ENCODE measurements at places on chromosomes 1 and 21.
A peak's percentile ranks its signal among the peaks of the same experiment; 100 is the strongest.

DNA sequence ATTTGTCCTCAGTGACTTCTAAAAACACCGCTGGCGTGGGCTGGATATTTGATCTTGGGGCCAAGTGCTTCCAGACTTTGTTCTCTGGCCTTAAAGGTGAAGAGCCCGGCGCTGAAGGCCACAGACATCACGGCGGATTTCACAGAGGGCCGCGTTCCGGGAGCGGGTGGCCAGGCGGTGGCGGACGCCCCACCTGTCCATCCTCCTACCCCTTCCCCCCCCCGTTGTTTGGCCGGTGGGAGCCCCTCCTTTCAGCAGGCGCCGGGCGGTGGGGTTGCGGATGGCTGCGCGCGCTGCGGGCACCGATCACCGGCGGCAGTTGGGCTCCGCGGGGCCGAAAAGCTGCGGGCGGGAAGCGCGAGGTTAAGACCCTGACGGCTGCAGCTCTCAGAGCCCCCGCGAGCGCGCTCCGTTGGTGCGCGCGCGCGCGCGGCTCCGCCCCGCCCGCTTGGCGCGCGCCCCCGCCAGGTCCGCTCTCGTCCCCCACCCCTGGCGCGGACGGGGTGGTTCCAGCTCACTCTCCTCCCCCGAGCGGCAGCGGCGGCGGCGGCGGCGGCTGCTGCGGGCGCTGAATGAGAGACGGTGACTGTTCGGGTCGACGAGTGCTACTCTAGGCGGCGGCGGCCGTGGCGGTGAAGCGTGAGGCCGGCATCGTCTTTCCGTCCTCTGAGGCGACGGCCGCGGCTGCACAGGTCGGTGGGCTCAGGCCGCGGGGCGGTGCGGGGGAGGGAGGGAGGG is at the start of gene RALGPS2:
Gene RALGPS2, plus strand, starts transcription at position 517 of the 738 bp plus-strand sequence. CDS start 51,521 bp downstream, outside the sequence.
- DNase-seq = peak; percentile 4

DNA sequence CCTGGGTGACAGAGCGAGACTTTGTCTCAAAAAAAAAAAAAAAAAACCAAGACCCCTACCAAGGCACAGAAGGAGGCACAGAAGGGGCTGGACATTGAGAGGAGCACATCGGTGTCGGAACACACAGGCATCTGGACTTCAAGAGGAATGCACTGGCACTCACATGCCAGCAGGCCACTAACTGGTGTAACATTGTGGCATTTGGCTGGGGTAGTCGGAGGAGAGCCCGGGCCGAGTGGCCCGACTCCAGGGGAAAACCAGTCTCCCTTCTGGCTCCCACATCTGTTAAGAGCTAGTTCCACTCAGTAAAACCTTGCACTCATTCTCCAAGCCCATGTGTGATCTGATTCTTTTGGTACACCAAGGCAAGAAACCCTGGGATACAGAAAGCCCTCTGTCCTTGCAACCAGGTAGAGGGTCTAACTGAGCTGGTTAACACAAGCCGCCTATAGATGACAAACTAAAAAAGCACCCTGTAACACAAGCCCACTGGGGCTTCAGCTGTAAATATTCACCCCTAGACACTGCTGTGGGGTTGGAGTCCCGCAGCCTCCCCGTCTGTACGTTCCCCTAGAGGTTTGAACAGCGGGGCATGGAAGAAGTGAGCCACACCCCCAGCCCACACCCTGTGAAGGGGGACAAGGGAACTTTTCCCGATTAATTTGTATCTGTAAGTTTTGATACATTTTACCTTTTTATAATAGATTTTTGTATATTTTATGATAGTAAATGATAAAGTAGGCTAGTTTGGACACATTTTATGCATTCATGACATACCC is 17.2 kb upstream of the AKIRIN1 start:
- no peak for DNase-seq

DNA sequence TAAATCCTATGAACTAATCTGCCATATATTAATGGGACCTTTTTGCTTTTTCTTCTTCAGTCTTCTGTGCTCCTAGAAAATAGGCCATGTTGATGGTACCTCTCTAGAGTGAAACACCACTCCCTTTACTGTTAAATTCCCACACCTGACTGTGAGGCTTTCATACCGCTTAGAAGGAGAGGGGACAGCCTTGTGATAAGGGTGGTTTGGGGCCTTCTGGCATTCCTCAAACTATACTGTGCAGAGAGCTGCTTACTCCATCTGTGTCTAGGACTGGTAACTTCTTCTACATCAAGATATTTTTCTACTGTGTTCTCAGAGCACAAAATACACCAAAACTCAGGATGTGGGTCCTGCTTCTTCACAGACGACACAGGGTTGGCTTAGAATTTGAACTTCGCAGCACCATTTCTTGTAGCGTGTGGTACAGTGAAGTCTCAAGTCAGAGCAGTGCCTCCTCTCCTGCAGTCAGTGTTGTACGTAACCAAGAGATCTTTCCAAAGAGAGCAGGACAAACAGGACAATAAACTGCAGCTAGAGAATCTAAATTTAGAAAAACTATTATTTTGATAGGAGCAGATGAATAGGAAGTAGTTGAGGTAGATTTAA is 43.8 kb downstream of the MACO1 start:
- DNase-seq = no peak

GRCh38 chr1:21307210-21307609 is 16.9 kb upstream of the ECE1 start:
- DNase-seq = no peak

DNA sequence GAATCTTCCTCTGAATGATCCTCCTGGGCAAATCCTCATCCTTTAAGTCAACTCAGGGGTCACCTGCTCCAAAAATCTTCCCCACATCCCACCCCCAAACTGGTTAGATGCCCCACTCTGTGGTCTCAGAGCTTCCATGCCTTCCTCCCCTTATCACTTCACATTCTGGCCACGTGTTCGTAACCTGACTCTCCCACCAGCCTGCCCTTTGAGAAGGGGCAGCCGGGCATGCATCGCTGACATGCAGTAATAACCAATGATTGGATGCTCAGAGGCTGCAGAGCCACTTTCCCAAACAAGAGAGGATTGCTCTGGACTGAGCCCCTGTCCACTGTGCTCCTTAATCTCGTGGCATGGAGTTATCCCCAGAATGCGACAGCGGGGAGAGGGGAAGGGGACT is 7.0 kb downstream of the LELP1 start:
- DNase-seq = no peak

GRCh38 chr1:20359451-20360330 is 69.0 kb downstream of the VWA5B1 start:
- no peak for DNase-seq

- DNase-seq = no peak
Measured at GRCh38 chr1:110033421-110033820, 1.0 kb upstream of the STRIP1 start.

- no peak for DNase-seq
Measured at GRCh38 chr1:76832521-76832920, 34.8 kb upstream of the ST6GALNAC5 start.

DNA sequence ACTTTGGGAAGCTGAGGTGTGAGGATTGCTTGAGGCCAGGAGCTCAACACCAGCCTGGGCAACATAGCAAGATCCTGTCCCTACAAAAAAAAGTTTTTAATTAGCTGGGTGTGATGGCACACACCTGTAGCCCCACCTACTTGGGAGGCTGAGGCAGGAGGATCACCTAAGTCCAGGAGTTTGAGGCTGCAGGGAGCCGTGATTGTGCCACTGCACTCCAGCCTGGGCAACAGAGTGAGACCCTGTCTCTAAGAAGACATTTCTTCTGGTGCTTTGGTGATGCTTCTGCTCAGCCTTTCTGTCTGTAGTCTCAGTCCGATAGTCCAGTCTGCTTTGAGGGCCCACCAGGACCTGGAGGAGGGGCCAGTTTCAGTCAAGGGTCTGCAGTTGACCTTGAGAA is 8.3 kb downstream of the PGD start:
- no peak for DNase-seq

DNA sequence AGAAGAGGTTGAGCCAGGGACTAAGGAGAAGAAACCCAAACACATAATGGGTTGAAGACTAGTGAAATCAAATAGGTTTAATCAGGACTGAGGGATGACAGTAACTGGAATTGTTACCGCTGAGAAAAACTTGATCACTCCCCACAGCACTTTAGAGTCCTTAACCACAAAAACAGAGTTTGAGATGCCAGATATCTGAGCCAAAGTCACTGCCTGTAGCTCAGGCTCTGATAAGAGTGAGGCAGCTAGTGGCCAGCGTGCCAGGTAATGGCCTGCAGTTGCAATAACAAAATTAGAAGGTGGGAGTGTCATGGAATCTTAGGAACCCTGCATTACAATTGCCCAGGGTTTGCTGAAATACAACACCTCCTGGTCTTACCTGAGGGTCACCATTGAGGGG is 48.0 kb downstream of the PRKAB2 start:
- DNase-seq = no peak

- DNase-seq = no peak
Measured at GRCh38 chr1:172134087-172134731, 286.3 kb upstream of the C1orf105 start.

DNA sequence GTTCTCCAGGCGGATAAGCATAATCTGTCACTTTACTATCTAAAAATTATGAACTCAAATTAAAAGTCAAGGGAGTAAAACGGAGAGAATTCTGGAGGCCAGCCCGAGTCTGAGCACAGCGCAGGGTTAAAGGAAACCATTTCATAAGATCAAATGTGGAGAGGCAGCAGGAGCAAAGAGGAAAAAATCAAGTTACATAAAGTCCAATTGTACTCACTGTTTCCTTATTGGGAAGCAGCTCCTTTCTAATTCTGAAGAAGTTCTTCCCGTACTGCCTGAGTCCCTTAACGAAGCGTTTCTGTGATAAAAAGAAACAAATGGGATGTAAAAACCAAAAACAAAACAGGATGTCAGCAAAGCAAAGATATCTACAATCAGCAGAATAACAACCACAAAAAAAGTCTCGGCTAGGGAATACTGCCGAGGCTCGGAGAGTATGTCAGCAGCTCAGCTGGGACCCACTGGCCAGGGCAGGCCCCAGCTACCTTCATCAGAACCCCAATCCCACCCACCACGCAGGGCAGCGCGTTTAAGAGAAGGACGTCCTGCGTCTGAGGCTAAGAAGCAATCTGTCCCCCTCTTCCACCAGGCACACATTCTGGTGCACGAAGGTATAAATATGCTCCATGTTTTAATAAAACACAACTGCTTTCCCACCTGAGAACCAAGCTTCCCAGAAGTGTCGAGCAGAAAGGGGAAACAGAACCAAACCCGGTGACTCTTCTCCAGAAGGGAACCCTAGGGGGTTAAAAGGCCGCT is 104.8 kb downstream of the SLC45A1 start:
- no peak for DNase-seq

GRCh38 chr1:87928623-87929022 is 599.9 kb downstream of the LMO4 start:
- no peak for DNase-seq

DNA sequence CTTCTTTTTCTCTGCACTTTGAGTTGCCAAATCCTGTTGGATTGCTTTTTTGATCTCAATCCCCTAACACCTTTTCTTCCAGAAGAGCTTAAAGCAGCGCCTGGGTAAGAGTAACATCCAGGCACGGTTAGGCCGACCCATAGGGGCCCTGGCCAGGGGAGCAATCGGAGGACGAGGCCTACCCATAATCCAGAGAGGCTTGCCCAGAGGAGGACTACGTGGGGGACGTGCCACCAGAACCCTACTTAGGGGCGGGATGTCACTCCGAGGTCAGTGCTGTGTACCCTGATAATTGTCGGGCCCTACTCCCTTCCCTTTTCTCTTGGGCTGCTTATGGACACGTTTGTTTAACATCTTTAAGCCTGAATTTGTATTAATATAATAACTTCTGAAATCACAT is 8.3 kb downstream of the CHTOP start:
- no peak for DNase-seq

GRCh38 chr1:161777261-161777660 is 11.1 kb downstream of the ATF6 start:
- DNase-seq = no peak

GRCh38 chr1:232667094-232667777 is 37.3 kb upstream of the SIPA1L2 start:
- no peak for DNase-seq

- no peak for DNase-seq
Measured at GRCh38 chr1:58922302-58923089, 138.6 kb upstream of the JUN start.

DNA sequence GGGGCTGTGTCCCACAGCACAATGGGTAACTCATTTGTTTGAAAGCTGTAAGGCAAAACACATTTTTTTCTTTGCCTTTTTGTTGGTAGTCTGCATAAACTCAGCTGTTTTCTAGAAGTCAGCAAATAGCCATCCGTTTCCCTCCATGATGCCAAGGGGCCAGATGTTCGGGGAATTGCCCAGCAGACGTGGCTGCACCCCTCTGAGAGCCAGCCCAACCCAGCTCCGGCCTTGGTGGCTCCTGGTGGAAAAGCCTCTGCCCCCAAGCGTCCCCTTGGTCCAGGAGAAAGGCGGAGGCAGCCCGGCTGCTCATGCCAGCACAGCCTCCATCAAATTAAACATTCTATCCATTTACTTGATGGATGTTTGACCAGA is 58.4 kb upstream of the ADARB1 start:
- no peak for DNase-seq

- DNase-seq = peak; percentile 50
Measured at GRCh38 chr1:158998781-158999161, 10.9 kb upstream of the IFI16 start.

DNA sequence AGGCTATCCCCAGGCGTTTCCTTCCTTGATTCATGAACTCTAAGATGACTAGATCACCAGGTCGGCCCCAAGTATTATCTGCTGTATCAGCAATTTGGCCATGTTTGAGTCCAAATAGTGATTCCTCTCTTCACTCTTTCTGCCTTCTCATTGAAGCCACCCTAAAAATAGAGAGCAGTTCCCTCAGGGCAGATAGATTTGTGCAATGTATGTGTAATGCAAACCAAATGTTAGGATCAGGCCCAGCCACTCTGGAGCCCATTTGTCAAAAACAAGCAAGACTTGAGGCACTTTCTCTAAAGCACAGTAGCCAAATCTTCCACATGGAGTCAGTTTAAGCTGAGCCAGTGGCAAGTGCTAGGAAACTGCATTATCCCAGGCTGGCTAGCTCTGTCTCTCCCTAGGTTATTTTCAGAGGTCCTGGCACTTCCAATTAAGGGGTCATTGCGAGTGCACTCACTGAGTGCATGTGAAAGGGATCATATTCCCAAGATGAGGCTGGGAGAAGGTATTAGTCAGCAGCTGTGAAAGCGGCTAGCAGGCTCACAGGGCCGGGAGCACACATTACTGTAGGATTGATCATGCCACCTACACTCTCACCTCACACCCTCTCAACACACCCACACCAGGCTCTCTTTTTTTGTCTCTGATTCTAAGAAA is 97.9 kb upstream of the RAB3GAP2 start:
- no peak for DNase-seq

- DNase-seq = no peak
Measured at GRCh38 chr1:211576717-211577116, 2.2 kb downstream of the SLC30A1 start.

DNA sequence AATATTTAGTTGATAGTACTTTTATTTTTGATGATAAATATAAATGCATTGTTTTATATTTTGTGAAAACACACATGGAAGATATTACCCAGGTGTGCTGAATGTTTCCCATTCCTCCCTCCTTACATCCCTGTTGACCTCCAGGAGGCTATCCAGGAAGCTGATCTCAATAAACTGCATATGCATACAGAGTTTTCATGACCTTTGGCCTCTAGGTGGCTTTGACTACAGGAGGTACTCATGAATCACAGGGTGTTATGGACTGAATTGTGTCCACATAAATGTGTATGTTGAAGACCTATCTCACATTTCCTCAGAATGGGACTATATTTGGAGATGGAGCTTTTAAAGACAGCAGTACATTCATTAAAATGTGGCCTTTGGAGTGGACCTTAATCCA is 914.9 kb upstream of the NCAM2 start:
- DNase-seq = no peak
